ENCODE measurements at places on chromosomes 5 and 9.
A peak's percentile ranks its signal among the peaks of the same experiment; 100 is the strongest.

- no peak for DNase-seq
Measured at GRCh38 chr9:106962615-106963363, 99.8 kb downstream of the ZNF462 start.

DNA sequence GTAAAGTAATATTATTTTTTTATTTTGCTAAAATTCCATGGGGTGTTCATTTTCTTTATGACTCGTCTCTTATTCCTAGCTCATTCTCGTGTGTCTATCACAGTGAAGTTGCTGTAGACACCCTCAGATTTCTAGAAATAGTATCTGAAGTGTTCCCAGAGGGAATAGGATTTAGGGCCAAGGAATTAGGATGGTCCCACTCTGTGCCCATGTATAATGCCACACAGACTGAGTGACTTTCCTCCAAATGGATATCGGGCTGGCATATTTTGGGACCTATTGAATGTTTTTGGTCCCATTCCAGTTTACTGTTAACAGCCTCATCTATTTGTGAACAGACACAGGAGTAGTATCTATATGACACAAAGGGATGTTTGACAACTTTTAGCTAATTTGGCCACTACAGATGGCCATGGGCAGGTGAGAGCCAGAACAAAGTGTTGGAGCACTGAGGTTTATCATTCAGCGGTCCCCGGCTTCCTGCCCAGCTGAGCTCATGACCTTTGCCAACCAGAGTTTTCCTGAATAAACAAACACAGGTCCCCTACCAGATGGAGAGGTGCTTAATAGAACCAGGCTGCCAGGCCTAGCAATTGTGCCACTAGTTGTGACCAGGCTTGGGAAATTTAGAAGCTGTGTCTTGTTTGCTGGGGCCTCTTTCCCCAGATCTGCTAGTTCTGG is 46.9 kb downstream of the MAP1B start:
- DNase-seq = no peak

DNA sequence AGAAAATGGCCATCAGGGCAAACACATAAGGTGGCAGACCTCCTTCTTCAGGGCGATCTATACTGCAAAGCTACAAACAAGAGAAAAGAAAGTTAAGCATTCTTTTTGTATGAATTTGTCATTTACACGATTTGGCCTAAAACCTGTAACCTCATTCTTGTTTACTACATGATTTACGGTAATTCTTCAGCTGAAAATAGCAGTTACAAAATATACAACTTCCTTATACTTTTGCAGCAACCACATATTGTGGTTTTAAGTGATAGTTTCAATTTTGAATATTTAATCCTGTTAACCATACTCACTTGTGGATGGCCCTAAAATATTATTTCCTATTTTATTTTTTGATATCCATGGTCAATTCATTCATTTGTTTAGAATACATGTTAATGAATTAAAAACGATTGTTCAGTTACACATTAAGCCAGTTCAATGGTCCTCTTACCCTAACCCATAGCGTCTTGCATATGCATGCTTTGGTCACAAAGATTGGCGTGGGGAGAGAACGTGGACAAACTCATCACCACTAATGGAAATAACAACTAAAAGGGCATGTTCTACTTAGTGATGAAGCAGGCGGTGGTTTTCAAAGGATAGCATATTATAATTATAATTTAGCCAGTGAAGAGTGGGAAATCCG is 16.6 kb downstream of the TUT7 start:
- peak; percentile 44 for DNase-seq

DNA sequence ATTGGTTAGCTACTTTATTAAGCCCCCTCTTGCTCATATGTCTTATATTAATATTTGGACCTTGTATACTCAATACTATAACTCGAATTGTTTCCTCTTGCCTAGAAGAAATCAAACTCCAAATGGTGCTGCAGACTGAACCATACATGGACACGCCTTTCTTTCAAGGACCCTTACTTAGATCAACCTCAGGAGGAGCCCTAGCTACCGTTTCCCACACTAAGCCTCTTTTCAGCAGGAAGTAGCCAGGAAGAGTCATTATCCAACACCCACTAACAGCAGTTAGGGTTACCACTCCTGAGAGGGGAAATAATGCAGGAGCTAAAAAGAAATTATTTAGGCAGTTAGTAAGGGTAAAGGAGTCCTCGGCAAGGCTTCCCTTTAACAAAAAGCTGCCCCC is 243.8 kb upstream of the PUM3 start:
- DNase-seq = no peak

GRCh38 chr5:68369457-68370125 is 154.0 kb downstream of the PIK3R1 start:
- peak; percentile 60 for DNase-seq

DNA sequence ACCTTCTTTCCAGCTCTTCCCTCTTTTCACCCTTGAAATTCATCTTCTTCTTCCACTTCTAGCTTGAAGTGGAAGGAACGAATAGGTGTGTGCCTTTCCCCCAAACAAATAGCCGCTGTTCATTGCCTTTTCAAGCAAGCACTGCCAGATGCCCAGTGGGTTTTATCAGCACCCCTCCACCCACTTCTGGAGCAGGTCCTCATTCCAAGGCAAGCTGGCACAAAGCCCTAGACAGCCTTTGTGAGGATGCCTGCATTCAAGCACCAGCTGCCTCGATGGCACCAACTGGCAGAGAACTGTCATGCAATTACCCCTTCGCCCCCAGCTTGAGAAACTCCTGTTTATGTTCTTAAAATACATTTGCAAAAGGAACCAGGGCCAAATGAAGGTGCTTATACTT is 36.5 kb downstream of the SERINC5 start:
- no peak for DNase-seq

DNA sequence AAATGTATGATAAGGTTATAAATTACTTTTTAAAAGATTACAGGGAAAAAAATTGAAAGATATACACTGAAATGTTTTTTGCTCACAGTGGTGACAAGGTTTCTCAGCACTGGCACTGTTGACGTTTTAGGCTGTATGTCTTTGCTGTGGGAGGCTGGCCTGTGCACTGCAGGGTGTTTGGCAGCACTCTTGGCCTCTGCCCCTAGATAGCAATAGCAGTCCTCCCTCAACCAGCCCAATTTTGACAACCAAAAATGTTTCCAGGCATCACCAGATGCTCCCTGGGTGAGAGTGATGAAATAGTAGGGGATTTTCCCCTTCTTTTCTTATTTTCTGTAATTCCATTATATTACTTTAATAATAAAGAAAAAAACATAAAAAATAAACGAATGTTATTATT is 3.3 kb downstream of the CD274 start:
- no peak for DNase-seq
